ENCODE measurements at places on chromosomes 5 and 9.

GRCh38 chr9:130542038-130542437, 37.3 kb upstream of the FUBP3 start:
- DNase-seq: no peak

DNA sequence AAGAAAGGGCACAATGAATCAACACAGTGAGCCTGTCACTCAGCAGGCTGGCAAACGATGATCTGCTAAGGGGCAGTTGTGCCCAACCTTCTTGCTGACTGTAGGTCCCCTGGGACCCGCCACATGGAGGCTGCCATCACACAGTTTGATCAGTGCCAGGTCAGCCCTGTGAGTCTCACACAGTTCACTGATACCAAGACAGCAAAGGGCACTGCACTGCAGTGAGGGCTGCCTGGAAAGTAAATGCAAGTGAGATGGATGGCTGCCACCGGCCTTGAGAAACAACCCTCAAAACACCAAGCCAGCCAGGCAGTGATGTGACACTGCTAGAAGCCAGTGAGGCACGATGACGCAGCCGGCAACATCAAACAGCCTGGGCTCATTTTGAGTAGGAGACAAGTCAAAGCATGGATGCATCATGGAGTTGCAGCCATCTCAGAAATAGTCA, 30.3 kb downstream of the FOXD1 start:
- no peak for DNase-seq

DNA sequence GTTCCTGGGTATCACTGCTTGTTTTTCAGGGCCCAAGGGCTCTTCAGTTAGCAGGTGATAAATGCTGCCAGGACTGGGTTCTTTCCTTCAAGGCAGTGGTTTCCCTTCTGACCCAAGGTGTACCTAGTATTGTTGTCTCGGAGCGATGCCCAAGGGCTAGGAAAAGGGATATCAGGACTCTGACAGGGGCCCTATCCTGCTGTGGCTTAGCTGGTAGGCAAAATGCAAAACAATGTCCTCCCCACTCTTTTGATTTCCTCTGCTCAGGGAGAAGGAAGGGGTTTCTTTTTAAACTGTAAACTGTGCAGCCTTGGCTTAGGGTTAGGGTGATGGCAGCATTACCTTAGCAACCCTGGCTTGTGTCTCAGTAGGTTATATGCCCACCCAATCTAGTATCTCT, 508.8 kb upstream of the CTNND2 start:
- no peak for DNase-seq

DNA sequence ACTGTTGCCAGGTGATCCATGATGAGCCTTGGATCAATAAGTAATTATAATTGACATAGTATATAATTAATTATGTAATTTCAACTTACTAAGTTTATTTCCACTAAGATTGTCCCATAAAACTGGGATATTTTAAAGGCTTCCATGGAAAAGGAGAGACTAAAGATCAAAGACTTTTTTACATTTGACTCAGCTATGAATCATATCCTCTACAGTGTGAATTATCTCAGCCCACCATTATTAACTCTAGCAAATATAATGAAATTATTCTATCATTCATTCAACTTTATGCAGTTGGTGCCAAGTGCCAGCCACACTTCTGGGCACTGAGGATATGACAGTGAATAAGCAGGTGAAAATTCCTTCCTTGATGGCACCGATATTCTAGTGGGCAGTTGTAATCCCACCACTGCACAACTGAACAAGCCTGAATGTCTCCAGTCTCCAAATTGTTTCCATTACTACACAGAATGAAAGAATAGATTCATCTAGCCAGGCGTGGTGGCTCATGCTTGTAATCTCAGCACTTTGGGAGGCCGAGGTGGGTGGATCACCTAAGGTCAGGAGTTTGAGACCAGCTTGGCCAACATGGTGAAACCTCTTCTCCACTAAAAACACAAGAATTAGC, 21.9 kb upstream of the TXN start:
- no peak for DNase-seq

DNA sequence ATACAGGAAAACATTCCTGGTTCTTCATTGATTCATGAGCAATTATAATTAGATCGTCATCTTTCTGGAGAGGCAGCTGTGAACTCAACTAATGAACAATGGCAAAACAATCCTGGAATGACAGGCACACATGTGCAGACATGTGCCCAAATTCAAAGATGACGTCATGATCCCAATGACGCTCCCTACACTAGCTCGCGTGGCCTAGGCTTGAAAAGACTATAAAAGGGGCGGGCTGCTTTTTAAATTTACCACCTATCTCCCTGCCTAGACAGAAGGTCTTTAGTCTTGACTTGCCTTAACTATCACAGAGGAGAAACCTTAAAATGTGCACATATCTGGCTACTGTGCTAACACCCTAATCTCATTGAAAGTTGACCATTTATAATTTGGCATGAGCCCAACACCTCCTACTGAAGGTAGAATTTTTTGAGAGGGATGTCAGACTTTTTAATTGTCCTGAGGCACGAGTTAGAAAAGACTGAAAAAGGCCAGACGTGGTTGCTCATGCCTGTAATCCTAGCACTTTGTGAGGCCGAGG, 88.2 kb downstream of the PRRT1B start:
- DNase-seq: no peak

GRCh38 chr9:132075853-132076252, 3.8 kb downstream of the MED27 start:
- no peak for DNase-seq

- no peak for DNase-seq
Measured at GRCh38 chr5:69048230-69048629, 45.6 kb upstream of the SLC30A5 start.

- DNase-seq: no peak
Measured at GRCh38 chr5:168457542-168457941, 28.7 kb upstream of the RARS1 start.

DNA sequence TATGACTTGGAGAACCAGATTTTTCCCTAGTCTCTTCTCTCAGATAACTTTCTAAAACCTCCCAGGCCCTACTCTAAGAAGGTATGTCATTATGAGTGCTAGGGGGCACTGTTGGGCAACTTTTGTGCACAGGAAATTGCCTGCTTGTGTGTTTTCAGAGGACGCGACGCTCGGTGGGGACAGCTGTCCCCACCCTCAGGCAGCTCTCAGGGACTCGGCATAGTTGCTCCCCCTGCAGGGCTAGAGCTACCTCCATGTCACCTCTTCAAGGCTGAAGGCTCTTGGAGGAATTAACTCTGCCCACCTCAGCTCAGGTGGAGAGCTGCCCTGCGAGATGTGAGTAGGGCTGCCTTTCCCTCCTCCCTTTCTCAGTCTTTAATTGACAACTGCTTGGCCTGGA, 10.2 kb upstream of the TIFAB start:
- no peak for DNase-seq

DNA sequence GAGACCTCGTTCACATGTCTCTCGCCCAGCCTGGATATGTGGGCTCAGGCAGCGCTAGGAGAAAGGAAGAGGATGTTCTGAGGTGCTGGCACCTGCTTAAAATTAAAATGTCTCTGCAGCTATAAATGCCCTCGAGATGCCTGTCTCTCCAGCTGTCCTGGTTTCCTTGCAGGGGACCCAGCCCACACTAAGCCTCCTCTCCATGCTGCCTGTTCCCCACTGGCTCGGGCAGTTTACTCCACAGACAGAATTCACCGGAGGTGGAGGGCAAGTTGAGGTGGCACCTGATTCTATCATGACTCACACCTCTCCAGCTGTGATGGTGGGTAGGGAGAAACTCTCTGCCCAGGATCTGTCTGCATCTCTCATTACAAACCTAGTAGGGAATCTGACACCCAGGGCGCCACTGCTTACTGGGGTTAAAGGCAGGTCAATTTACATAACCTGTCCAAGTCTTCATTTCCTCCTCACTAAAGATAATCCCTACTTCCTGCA, 420.9 kb downstream of the SPOCK1 start:
- no peak for DNase-seq

DNA sequence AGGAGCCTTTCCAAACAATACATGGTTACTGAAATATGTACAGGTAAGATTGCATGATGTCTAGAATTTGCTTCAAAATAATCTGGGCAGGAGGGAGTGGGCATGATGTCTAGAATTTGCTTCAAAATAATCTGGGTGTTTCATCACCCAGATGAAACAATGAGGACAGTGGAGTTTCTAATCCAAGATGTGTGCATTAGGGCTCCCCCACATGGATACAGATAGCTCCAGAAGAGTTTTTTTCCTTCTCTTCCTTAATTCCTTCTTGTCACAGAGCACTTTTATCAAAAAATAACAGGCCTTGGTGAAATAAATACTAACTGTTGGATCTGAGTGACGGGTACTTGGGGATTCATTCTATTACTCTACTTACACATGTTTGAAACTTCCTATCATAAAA, 14.9 kb downstream of the ATOX1 start:
- no peak for DNase-seq

DNA sequence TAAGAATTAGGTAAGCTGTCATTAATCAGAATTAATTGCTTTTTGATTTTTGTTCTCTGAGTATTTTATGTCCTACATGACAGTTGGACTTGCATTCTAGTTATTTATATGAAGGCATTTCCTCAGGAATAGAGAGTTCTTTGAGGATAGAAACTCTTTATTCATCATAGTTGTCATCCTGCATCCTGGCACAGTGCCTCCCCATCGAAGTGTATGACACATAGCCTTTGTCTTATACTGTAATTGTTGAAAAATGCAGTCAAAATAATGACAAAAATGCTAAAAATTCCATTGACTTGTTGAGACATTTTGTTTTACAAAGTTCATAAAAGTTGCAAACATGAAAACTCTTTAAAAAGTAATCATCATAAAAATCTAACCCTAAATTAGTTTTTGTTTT, 36.5 kb downstream of the CFAP95 start:
- DNase-seq: no peak

DNA sequence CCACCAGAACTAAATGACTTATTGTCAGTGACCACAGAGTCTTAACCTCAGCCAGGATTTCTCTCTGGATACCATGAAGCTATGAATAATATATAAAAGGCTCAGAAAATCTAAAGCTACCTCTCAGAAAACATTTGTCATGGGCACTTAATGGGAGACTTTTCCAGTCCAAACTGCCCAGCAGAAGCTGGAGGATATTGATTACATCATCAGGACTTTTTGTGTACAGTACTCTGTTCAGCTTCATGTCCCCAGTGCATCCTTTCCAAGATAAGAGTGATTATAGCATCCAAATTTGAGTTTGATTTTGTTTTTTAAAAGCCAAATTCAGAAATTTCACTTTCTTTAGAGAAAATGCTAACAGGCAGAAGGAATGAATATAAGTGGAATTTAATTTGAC, 123.9 kb upstream of the C6 start:
- DNase-seq: no peak

GRCh38 chr9:2195211-2195610, 180.1 kb downstream of the SMARCA2 start:
- no peak for DNase-seq

- no peak for DNase-seq
Measured at GRCh38 chr9:132793606-132794580, 84.2 kb downstream of the AK8 start.

DNA sequence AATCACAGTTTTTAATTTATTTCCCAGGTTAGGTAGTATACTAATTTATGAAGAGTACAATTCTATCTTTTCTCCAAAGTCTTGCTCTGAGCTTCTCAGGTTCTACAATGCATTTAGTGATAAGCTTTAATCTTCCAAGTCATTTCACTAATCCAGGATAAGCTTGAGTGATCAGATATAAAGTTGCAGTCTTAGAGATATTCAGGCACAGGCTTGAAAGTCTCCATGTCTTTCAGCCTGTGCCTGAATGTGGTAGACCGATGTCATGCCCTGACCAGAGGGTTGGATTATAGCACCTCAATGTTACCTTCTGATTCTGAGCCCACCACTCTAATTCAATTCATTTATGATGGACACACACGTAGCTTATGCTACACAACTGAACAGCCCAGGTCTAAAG, 3.2 kb downstream of the CRHBP start:
- DNase-seq: no peak

DNA sequence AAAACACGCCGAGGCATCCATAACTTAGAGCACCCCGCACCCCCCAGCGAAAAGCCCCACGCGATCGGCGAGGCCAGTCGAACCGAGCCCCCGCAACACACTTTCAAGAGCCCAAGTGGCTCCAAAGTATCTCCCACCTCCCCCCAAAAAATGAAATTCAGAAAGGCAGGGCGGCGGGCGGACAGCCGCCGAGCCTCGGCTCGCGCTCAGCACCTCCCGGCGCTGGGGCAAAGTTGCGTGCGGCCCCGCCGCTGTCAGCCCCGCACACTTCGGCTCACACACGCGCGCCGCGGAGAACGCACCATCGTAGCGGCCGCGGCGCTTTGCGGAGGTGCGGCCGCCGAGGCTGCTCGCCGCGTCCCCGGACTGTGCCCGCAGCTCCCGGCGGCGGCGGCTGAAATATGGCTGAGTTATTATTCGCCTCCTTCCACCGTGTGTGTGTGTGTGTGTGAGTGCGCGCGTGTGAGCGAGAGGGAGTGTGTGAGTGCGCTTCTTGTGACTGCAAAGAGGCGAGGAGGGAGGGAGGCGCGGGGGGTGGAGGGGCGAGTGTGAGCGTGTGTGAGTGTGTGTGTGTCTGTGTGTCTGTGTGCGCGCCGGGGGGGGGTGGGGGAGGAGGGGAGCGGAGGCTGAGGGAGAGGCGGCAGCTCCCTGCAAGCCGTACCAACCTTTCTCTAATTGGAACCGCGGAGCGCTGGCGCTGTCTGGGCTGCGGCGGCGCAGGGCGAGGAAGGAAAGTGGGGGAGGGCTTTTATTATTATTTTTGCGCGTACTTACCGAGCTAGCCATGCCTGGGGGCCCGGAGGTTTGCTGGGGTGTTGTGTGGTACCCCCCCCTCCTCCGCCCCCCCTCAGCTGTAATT, 599 bp downstream of the MLLT3 start:
- peak; percentile 84 for DNase-seq

DNA sequence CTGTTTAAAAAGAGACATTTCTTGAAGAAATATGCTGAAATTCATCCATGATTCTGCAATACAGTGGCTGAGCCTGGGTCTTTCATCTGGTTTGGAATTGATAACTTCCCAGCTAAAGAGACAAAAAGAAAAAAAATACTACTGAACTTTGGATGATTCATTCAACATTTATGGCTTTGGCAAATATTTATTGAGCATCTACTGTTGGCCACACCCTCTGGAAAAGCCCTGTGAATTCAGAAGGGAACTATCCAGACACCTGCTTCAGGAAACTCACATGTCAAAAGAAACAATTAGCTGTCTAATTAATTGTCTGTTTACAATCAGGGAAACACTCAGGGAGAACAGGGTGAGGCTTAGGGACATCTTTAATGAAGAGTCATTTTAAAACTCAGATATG, 17.8 kb upstream of the ZNF622 start:
- DNase-seq: no peak

- no peak for DNase-seq
Measured at GRCh38 chr5:121175986-121176385, 675.7 kb upstream of the FTMT start.

- no peak for DNase-seq
Measured at GRCh38 chr5:164364237-164365208, 859.1 kb downstream of the MAT2B start.

Data from heart right ventricle (tissue), 16 donors.